SW 1271 (cell line): ENCODE measurements at places on chromosomes 13 and 19.

GRCh38 chr19:17406046-17406886, 836 bp upstream of the BST2 start:
- no peak for DNase-seq

GRCh38 chr13:41837629-41838028, 123.3 kb downstream of the VWA8 start:
- no peak for DNase-seq

DNA sequence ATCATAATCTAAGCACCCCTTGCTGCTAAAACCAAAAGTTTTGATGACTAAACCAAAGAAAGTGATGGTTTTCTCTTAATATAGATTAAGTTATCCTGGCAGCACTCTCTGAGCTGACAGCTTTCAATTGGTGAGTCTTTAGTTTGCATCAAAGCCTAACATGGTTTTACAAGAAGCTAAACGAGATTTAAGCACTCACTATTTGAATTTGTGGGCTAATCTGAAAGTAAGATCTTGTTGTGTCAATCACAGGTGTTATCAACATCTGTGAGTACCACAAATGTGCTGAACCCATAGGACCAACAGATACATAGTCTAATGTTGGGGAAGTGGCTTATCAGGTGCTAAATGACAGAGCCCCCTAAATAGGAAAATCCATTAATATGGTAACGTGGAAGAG, 223.9 kb downstream of the LHFPL6 start:
- no peak for DNase-seq

DNA sequence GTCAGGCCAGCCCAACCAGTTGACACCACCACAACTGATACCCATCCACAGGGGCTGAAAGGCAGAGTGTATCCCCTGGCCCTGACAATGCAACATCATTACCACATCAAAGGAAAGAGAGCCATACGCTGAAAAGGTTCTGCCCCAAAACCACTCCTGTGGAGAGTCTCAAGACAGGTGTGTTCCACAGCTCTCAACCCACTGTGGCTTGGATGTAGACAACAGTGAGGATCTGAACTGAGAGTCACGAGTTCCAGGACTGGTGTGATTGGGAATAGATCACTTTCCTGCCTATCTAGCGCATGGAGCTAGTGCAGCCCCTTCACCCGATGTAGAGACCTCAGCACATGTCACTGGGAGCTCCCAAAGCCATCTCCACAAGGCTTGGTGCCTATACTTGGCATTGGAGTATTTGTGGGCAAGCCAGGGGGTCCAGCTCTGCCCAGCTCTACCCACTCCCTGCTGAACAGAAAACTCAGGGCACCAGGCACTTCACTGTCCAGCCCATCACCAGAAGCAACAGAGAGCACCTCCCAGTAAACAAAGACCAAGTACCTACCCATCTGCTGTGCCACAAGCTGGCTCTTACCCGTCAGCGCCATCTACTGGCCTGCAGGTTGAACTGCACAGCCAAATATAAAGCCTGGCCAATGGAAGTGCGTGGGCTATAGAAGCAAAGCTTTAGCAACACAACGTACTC, 579.5 kb downstream of the UQCRFS1 start:
- DNase-seq = no peak

DNA sequence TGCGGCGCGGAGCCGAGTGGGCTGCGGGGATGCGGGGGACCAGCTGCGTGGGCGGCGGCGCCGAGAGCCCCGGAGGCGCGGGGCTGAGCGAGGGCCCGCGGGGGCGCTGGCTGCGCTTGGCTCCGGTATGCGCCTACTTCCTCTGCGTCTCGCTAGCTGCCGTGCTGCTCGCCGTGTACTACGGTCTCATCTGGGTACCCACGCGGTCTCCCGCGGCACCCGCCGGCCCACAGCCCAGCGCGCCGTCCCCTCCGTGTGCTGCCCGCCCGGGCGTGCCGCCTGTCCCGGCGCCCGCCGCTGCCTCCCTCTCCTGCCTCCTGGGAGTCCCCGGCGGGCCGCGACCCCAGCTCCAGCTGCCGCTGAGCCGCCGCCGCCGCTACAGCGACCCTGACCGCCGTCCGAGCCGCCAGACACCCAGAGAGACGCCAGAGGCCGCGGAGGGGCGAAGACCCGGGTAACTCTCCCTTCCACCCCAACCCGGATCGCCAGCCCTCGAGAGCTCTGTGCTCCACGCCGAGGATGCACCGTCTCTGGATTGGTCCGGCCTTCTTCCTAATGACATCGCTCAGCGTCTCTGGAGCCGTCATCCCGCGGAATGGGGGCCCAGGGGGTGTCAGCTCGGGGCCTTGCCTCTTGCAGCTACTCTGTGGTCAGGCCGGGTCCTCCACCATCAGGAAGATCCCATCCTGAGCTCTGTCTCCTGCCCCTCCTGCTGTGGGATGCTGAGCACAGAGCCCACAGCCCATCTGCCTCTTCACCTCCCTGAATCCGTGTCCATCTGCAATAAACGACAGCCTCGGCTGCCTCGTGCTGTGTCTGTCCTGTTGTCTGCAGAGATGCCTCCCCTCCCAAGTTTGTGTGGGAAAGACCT, 441 bp downstream of the INAFM1 start:
- DNase-seq = no peak

GRCh38 chr13:20125129-20125782, 35.6 kb downstream of the GJA3 start:
- DNase-seq = no peak

DNA sequence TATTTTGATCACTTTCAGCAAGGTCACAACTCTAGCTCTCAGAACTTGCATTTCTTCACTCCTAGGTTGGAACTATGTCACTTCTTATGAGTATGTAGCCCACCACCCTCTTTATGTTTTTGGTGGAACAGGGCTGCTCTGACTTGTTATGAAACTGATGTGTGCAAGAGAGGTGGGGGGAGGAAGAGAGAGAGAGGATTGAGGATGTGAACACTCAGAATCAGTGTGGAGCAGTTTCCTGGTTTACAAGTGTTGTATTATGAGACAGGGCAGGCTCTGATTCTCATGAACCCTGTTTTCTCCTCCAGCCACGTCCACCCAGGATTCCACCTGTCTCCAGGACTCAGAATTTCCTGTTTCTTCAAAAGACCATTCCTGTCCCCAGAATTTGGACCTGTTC, 16.1 kb downstream of the ZNF317 start:
- no peak for DNase-seq

GRCh38 chr13:63026285-63026797, 1610.7 kb upstream of the PCDH20 start:
- no peak for DNase-seq

- no peak for DNase-seq
Observed at GRCh38 chr13:25702386-25702785, 330.6 kb downstream of the ATP8A2 start.

- no peak for DNase-seq
Observed at GRCh38 chr13:36259361-36260137, 38.1 kb downstream of the CCDC169 start.

DNA sequence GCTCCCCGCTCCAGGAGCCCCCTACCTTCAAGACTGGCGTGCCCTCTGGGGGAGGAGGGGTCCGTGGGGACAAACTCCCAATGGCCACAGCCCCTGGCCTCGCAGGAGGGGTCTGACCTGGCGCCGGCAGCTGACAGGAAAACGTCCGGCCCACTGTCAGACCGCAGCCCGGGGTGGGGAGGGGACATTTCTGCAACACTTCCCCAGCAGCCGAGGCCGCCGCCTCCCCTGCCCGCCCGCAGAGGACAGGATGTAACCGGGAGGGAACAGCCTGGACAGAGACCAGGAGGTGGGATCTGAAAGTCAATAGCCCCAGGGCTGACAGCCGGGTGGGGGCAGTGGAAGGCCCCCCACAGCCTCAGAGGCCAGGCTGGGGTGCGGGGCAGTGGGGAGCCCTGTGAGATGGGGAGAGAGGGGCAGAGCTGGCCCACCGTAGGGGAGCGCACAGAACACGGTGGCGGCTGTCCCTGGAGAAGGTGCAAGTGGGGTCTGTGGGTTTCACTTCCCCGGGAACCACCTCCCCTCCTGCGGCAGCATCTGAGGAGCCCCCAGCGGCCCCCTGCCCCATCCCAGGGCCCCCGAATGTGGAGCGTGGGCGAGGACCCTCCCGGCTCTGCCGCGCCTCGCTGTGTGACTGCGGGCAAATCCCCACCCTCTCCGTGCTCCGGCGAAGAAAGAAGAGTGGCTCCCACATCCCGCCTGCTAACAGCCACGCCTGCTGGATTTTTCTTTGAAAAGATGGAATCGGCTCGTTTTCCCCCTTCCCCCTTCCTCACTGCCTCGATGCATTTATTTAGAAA, at the start of gene PEAK3:
Gene PEAK3 (minus strand): TSS at position 114 of the 800 bp plus-strand sequence. CDS start 1,244 bp downstream, outside the sequence.
- DNase-seq = no peak

DNA sequence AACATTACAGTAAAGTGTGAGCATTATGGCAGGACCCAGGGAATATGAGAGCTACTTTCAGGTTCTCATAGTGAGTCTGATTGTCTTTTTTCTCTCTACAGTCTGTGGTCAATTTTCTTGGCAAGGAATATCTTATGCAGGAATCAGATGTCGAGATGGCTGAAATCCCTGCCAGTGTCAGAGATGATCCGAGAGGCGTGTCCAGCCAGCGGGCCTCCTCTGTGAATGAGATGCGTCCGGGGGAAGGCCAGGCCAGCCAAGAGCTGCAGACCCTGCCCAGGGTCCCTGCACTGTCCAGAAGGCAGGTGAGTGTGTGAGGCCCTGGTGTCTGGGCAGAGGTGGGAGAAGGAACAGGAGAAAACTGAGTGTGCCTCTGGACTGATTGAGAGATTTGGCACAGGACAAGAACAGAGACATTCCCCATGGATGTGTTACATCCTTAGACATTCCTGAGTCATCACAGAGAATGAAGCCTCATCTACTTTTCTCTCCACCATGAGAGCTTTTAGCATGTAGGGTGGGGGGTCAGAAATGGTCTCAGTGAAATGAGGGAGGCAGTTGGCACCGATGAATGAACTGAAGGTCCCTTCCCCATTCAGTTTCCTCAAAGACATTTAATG, 27.3 kb upstream of the EDDM13 start:
- no peak for DNase-seq

DNA sequence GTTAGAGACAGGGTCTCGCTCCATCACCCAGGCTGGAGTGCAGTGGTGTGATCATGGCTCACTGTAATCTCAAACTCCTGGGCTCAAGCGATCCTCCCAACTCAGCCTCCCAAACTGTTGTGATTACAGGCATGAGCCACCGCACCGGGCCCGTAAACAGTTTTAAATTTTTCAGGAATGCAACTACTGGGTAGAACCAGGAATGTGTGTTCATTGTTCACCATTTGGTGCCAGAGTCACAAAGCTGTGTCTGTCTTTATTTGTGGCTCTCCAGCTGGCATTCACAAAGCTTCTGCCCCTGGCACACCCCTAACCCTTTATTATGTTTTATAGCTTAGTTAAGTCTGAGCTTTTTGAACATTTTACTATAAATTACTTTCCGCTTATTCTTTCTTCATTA, 19.8 kb upstream of the ACP7 start:
- no peak for DNase-seq

DNA sequence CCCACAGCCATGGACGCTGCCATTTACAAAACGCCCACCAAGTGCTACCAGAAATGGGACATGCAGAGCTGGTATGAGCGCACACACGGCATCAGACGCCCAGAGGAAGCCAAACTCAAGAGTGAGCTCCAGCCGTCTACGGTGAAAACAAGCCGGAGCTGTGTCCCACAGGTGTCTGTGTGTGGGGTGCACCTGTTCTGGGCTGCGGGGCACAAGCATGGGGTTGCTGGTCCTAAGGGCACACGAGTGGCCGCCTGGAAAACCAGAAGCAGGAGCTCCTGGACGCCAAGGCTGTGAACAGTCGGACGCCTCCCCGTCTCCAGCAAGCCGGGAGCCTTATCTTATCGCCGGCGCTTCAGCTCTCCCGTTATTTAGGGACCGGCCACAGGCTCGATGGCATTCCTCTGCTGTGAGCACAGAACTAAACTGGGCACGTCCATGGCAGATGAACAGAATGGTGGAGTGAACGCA, 1.3 kb downstream of the ADPRHL1 start:
- no peak for DNase-seq

DNA sequence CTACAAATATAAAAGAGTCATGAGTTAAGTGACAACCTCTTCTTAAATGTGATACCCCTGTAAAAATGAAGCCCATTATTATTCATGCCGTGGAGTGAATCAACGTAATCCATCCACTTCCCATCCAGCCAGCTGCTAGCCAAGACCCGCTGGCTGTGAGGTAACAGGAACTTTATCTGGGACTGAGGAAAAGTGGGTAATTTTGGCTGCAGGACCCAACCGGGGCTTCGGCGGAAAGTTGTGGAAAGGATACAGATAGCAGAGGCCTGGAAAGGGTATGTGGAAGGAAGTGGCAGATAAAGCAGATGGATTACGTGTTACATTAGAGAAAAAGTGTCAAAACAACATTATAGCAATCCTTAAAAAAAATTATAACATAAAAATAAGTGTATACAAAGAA, 48.3 kb downstream of the SLC7A1 start:
- DNase-seq = no peak

DNA sequence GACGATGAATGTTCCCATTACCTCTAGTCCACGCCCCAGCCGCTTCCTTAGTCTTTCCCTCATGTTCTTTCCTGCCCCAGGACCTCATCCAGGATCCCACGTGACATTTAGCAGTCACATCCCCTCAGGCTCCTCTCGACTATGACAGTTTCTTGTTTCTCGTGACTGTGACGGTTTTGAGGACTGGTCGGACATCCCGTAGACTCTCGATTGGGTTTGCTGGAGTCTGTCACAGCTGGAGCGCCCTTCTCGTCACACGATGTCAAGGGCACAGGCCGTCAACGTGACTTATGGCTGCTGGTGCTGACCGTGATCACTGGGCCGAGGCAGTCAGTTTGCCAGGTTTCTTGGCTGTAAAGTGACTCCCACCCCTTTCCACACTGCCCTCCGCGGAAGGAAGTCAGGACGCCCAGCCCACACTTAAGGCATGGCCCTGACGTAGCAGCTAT, 22.8 kb downstream of the ELAVL1 start:
- no peak for DNase-seq

DNA sequence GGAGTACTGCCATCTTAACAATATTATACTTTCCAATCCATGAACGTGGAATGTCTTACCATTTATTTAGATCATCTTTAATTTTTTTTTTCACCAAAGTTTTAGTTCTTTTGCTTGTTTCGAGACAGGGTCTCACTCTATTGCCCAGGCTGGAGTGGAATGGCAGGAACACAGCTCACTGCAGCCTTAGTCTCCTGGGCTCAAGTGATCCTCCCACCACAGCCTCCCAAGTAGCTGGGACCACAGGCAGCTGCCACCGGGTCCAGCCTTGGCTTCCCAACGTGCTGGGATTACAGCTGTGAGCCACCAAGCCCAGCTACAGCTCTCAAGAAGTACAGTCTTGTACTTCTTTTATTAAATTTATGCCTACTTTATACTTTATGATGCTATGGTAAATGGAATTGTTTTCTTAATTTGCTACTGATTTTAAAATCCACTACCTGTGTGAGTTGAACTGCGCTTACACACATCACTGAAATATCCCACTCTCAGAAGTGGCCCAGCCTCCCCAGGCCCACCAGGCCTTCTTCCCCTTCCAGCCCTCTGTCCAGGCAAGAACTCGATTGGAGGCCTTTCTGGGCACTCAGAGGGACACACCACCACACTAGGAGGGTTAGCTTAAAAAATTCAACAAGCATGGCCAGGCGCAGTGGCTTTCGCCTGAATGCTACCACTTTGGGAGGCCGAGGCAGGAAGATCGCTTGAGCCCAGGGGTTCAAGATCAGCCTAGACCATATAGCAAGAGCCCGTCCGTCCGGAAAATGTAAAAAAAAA, 1.0 kb upstream of the PGLS start:
- DNase-seq = no peak

GRCh38 chr19:53432088-53432661, 391 bp downstream of the ZNF761 start:
- no peak for DNase-seq
